ENCODE measurements at places on chromosomes 7 and 10.

- DNase-seq, result peak; percentile 49
Observed at GRCh38 chr7:140062118-140062527, 628 bp downstream of the PARP12 start.

- DNase-seq, result no peak
Observed at GRCh38 chr10:119973281-119973680, 80.8 kb downstream of the SEC23IP start.

DNA sequence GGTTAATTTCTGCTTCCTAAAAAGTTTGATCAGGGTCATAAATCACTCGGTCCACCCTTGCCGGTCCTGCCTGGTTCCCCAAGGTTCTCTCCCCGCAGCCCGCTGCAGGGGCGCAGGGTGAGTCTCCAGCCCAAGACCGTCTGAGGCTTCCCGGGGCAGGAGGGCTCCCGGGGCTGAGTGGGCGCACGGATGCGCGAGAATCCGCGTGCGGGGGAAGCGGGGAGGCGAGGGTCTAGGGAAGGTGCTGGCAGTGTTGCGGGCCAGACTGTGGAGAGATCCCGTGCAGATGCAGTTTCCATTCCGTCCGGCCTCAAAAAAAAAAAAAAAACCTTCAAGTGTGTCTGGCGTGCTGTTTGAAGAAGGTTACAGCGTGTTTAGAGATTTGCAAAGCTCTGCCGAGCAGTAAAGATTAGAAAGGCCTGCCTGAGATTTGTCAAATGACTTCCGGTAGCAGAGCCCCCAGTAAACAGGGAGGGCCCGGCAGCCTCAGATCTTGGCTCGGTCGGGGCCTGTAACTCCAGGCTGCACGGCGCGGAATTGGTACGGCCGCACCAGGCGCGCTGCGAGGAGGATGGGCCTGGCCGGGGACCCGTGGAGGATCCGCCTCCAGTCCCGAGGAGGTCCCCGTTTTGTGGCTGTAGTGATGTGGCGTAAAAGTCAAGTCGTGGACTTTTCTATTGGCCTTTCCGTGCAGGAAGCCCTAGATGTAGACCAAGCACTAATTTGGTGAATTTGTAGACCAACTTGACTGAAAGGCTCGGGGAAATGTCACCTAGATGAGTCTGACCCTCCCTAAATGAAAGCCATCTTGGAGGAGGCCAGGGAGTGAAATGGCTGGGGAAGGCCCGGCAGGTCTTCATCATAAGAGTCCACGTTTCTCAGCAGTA lies 293.2 kb upstream of the NFE2L3 start:
- DNase-seq, result no peak

GRCh38 chr7:84183741-84184140 lies 10.8 kb downstream of the SEMA3A start:
- DNase-seq, result no peak

DNA sequence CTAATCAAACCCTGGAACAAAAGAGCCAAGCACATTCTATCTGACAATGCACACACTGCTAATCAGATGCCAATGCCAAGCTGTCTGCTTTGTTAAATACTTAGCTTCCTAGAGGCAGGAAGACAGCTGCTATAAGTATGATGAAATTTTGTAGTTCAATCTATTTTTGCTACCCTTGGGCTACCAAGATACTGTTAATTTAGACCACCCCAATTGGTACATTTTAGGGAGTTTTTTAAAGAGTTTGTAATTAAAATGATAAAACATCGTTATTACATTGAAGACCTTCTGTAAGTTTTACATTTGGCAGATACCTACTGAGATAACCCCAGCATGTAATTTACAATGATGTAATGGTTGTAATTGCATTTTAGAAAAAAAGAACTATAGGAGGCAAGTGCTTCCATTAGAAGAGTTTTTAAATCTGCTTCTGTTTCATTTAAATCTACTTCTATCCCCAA lies 268.5 kb downstream of the ADK start:
- no peak for DNase-seq

DNA sequence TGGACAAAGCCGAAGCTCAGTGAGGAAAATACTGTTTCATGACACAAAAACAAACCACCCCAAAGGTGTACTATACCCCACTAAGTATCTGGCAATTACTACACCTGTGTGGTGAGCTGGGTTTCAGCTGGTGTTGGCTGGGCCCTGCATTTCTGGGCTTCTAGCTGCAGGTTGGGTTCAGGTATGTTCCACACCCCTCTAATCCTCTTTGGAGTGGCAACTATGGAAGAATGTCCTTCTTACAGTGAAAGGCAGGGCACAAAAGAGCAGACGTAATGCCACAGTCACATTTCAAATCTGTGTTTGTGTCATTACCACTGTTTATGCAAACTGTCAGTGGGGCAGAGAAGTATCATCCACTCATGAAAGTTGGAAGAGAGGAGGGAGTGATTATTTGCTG lies 201.5 kb upstream of the FZD1 start:
- no peak for DNase-seq

- no peak for DNase-seq
Observed at GRCh38 chr10:38157270-38157685, 63.1 kb downstream of the ZNF37A start.

DNA sequence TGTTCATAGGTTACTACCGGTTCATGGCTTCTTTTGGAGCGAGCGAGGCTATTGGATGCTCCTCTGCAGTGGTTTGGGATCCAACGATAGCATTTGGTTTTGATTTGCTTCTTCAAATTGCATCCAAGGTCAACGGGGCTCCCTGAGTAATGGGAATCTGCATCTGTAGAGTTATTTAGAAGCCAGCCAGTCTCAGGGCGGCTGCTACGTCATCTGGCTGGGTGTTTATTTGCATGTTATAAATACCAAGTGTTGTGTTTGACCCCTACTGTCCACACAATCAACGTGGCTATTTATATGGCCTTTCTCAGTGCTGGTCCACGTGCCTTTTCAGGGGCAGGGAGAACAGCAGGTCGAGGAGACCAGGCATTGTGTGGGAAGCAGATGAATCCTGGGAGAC lies 137.7 kb downstream of the PRPF18 start:
- DNase-seq, result no peak

- no peak for DNase-seq
Observed at GRCh38 chr7:35185908-35186731, 67.8 kb downstream of the TBX20 start.

GRCh38 chr7:141281311-141281710 lies 207.4 kb downstream of the TMEM178B start:
- no peak for DNase-seq

GRCh38 chr10:33333260-33334101 lies 986 bp downstream of the NRP1 start:
- DNase-seq, result peak; percentile 37

- peak; percentile 81 for DNase-seq
Observed at GRCh38 chr10:102835007-102835482, 2.2 kb downstream of the CYP17A1 start.

DNA sequence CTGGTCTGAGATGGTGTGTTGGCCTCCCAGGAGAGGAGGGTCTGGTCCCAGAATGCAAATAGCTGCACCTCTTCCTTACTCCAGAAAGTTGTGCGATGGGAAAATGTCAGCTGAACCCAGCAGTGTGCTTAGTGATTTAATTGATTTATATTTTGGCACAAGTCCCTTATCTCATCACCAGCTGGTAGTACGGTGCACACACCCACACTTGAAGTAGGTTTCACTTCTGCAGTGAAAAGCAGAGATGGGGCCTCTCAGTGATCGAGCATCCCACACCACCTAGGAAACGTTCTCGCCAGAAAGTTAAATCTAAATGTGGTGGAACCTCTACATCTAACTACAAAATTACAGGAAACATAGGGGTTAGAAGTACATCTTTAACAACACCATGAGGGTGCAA lies 80.4 kb downstream of the UBE3C start:
- no peak for DNase-seq

GRCh38 chr7:50560865-50561351 lies 4.3 kb downstream of the DDC start:
- DNase-seq, result no peak

DNA sequence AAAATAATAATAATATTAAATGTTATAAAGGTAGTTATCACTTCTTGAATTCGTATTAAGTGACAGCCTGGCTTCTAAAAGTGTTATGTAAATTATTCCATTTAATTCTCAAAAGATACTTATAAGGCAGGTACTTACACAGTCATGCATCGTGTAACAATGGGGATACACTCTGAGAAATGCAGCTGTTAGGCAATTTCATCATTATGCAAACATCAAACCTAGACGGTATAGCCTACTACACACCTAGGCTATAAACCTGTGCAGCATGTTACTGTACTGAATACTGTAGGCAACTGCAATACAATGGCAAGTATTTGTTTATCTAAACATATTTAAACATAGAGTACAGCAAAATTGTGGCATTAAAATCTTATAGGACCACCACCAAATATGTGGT lies 1.5 kb downstream of the IFIT1 start:
- no peak for DNase-seq

DNA sequence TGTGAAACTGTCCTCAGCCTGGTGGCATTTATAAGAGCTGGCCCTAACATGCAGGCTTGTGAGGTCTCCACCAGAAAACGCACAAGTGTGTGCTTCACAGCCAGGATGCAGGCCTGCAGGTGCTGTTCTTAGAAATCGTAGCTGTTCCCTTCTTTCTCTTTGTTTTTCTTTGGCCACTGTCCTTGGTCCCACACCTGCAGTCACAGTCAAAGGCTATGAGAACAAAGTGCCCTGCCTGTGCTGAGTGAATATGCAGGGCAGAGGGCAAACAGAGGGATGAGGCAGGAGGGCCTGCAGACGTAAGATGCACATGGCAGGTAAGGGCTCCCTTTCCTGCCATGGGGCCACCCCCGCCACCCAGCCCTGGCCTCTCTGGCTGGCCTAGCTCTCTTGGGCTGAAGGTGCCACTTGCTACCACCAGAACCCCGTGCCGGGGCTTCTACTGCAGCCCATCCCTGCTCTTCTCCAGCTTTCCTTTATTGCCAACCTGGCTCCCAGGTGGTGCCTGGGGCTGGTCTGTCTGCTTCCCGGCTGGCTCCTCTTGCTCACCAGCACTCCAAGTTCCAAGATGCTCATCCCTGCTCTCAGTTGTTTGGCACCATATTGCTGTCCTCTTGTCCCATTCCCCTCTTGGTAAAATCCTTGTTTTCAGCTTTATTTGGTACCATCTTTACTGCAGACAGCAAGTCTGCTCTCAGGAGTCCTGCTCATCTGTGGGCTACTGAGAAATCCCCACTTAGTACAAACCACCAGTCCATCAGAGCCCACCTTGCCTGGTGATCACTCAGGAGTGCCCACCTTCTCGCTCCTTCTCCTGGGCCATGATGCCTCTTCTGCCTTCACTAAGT lies 308.1 kb upstream of the ZMIZ1 start:
- DNase-seq, result no peak

- DNase-seq, result peak; percentile 85
Observed at GRCh38 chr10:3805201-3805790, 20.3 kb upstream of the KLF6 start.

DNA sequence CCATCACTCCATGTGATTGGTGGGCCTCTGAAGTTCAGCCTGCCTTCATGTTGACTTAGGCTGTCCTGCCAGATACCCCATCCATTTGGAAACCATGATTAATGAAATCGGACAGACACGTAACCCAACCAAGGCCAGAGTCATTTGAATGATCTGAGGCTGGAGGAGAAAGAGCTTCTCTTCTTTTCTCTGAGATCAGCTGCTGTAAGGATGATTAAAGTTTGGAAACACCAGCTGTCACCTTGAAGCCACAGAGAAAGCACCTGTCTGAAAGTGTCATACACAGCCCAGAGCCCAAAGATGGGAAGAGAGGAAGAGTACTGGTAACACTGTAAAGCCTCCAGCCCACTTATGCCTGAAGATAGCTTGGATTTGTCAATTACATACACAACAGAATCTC lies 22.9 kb downstream of the NEBL start:
- no peak for DNase-seq

GRCh38 chr10:7035126-7035761 lies 375.6 kb downstream of the SFMBT2 start:
- no peak for DNase-seq

GRCh38 chr10:33897291-33897752 lies 562.9 kb upstream of the NRP1 start:
- no peak for DNase-seq
